Activated T-cell treated with anti-CD3 and anti-CD28 coated beads, Interleukin-2, amount 50 U/mL, for 1 hour (primary cell): ENCODE measurements at places on chromosomes 1 and 21.
A peak's percentile ranks its signal among the peaks of the same experiment; 100 is the strongest.

DNA sequence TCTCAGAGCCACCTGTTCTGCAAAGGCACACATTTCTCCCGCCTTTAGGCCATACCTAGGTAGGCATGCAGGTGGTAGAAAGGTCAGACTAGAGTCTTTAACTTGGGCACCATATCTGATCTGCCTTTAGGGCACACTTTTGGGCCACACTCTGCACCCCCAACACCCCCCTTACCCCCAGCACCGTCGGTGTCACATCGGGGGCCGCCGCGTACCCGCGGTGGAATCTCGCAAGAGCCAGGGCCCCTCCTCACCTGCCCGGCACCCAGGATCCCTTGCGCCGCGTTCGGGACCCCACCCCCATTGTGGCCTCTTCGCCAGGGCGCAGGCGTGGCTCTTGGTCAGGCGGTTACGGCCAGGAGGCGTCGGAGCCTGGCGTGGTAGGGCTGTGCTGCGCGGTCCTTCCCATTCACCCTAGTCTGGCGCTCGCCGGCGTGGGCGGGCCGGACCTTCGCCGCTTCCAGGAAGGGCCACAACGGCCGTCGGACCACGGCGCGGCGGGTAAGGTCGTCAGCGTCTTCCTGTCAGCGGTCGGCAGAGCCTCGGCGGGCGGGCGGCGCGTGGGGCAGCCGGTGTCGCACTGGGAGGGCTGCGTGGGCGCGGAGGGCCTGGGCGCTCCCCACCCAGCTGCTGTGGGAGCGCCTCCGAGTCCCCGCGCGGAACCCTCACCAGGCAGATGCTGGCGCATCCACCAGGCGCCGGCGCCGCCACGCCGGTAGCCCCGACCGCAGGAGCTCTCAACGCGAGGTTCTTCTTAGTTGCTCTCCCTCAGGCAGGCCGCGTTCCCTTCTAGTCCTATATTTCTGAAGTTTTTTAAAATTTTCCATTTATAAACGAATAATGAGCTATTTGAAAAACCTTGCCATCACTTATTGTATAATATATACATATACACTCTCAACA is at the start of gene DNAH14:
Gene DNAH14, plus strand, starts transcription at position 341 of the 903 bp plus-strand sequence. CDS start 23,028 bp downstream, outside the sequence.
- no peak for DNase-seq

- DNase-seq: no peak
Observed at GRCh38 chr1:205417870-205418635, 3.8 kb downstream of the LEMD1 start.

DNA sequence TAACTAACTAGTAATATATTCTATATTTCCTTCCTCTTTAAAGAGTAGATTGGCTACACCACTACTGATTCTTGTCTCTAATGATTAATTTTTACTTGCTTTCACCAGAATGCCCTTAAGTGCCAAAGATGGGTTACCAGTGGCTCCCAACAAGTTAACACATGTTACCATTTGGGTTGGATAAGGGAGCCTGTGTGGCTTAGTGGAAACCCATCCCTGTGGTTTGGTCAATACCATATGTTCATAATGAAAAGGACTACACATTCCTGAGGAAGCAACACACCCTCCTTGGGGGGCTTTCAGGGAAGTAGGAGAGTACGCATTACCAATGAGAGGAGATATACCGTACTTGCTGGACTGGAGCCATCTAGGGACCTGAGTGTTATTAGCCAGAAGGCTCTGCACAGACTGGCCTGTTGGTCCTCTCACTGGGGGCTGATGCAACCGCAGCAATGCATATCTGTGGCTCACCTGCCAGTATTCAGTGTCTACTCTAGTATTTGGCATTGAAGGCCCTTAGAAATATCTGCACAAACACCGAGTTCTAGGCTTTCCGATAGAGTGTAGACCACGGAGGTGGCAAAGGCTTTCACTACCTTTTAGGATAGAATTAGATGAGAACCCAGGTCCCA is 29.3 kb upstream of the PLXNA2 start:
- no peak for DNase-seq

- no peak for DNase-seq
Observed at GRCh38 chr1:116661633-116662032, 5.9 kb downstream of the IGSF3 start.

- no peak for DNase-seq
Observed at GRCh38 chr1:176225479-176225875, 18.4 kb upstream of the COP1 start.

DNA sequence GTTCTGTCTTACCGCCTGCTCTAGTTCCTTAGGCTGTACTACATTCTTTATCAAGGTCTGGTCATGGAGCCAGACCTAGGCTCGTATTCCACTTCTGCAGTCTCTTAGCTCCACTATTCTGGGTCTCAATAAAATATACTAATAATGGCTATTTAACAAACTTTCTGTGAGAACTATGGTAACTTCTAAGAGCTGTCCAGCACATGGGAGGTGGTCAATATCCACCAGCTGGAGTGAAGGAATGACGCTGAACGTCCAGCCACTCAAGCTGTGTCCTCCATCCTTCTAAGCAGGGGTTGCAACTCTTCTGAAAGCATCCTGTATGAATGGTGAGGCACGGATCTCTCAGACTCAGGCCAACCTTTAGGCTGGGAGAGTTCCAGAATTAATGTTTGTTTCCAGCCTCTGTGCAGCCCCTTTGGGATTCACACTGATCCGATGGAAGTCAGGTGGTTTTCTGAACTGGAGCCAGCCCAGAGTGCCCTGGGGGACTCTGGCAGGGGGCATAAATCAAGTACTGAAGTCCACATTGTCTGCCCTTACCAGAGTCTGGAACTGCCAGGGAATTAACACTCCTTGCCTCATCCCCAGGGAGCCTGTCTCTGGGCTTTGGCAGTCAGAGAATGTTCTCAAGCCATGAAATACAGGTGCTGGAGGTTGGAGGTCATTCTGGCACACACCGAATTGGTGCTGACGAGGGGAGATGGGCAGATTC is 57.4 kb downstream of the BRINP2 start:
- no peak for DNase-seq

DNA sequence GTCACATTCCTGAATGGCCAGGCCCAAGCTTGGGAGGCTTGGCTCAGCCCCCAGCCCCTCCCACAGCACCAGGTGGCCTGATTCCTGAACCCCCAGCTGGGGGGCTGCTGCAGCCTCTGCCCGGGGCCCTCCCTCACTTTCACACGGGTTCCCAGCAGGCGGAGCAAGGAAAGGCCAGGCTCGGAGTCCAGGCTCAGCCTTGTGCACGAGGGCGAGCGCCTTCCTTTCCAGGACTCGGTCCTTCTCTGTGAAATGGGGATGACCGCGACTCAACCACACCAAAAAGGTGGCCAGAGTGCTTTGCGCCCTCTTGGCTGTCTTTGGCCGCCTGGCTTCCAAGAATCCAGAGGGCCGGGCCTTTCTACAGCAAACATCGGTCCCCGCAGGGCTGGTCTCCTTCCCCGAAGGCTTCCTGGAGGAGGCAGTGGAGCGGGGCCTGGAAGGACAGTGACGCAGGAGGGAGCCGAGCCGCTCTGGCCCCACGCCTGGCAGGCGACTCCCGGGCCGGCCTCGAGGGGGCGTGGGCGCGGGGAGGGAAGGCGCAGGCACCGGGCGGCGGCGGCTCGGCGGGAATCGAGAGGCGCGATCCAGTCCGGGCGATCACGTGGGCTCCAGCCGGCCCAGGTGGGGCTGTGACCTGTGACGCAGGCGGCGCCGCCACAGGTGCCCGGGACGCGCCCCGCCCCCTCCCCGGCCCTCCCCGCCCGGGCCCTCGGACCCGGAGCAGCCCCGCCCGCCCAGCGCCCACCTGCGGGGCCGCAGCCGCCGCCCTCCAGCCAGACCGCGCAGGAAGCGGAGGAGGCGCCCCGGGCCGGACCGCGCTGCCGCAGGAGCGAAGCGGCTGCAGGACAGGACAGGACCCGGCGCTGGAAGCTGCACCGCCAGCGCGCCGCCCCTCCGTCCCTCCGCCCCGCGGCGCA is at the start of gene ARHGEF16:
Gene ARHGEF16, plus strand, starts transcription at position 775 of the 920 bp plus-strand sequence. CDS start 8,420 bp downstream, outside the sequence.
- DNase-seq: peak; percentile 51

GRCh38 chr1:221888801-221889200 is 146.9 kb upstream of the DUSP10 start:
- DNase-seq: no peak

GRCh38 chr1:98749152-98749756 is 87.7 kb downstream of the SNX7 start:
- DNase-seq: no peak

DNA sequence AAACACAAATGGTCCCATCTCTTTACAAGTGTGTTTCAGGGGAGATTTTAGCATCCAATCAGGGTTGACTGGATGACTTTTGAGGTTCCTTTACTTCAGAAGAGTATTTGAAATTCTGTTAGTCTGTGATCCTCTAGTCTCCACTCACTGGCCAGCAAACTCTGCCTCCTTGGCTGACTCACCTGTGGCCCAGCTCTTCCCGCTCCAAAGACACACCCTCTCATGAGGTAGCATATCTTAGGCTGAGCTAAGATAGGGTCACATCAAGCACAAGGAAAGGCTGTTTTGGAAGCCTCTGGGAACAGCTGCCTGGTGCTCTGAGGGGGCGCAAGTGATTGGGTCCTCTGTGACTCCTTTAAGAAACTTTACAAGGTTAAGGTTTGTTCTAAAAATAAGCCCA is 102.3 kb upstream of the FGGY start:
- DNase-seq: no peak

GRCh38 chr1:227728059-227728891 is 6.8 kb downstream of the JMJD4 start:
- peak; percentile 65 for DNase-seq

- no peak for DNase-seq
Observed at GRCh38 chr1:30290581-30290980, 432.8 kb downstream of the MATN1 start.

- DNase-seq: no peak
Observed at GRCh38 chr1:179939941-179940340, 14.7 kb upstream of the CEP350 start.

GRCh38 chr1:165476776-165477175 is 31.9 kb upstream of the RXRG start:
- no peak for DNase-seq

GRCh38 chr1:165836664-165837482 is 9.5 kb downstream of the UCK2 start:
- no peak for DNase-seq

DNA sequence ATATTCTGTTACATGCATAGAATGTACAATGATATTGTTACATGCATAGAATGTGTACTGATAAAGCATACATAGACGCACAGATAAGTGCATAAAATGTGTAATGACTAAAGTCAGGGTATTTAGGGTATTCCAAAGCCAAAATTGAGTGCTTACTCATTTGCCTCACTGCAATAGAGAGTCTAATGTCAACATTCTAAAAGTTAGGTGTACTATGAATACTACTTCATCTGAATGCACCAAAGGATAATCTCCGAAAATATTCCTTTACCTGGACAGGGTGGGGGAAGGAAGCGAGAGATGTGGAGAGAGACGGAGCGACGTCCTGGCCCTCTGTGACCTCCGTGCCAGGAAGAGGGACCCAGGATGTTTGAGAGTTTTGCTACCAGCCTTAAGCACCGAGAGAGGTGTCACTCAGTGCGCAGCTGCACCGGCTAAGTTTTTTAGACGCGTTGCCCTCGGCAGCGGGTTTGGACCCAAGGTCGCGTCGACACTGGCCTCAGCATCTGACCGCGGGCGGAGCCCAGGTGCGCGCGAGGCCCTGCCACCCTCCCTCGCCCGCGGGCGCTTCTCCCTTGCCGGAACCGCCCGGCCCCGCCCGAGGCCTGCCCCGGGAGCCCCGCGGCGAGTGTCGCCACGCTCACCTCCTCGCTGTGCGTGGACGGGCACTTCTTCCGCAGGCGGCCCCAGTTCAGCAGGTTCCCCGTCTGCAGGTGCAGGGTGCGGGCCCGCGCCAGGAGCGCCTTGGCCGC is 660 bp downstream of the GCLM start:
- peak; percentile 70 for DNase-seq

GRCh38 chr21:33289199-33289819 is 23.1 kb downstream of the IL10RB start:
- DNase-seq: no peak

- DNase-seq: no peak
Observed at GRCh38 chr1:171477804-171478203, 7.5 kb upstream of the PRRC2C start.

DNA sequence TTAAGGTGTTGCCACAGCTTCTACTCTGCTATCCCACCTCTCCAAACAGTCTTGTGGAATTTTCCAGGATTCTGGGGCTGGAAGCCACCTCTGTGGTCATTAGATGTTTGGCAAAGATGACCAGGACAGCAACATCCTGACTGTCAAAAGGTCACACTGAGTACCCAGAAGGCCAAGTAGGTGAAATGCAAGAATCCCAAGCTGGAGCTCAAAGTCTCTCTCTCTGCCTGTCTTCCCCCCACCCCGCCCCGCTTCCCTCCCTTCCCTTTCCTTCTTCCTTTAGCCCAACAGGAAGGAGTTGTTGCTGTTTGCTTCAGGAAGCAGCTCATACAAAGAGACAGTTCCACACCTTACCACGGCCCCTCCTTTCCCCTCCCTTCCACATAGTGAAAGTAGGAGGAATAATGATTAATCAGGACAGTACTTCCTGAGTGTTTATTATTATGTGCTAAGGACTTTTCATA is 75.6 kb upstream of the SLC2A1 start:
- no peak for DNase-seq

DNA sequence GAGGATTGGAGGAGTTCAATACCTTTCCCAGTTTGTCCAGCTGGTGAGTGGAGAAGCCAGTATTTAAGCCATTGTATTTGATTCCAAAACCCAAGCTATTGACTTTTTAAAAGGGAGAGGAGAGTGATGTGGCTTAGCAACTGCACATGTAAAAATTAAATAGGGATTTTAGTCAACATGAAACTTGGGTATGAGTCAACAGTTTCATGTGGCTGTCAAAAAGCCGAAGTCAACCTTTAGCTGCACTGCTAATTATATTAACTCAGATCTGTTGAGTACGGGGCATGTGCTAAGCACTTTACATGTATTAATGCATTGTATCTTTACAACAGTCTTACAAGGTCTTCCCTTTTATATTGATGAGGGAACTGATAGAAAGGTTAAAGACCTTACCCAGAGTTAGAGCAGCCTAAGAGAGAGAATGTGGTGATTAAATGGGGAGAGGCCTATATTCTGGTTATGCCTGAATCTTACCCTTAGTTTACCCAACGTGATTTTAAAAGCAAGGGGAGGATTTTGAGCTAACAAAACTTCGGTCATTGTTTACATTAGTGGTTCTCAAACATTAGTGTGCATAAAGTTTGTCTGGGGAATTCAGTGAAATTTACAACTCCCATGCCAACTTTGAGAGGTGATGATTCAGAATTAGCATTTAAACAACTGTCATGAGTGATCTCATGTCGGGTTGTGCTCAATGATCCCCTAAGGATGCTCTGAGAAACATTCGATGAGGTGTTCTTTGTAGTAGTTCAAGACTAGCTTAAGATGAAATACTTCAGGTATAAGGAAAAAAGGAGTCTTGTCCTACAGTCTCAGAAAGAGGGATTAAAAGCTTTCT is 6.9 kb upstream of the SLC35F3 start:
- DNase-seq: no peak

DNA sequence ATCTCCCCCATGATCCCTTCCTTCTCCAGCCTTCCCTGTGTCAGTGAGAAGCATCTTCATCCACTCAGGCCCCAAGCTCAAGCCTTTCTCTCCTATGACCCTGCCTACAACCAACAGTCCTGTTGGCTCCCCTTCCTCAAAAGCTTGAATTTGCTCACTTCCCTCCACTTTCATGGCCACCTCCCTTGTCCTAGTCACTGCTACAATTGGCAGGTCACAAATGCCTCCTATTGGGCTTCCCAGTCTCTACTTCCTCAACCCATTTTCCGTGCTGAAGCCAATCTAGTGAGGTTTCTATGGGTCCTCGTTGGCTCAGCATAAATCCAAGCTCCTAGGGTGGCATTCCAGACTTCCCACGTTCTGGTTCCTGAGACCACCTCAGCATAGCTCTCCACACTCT is 40.2 kb upstream of the SLC6A9 start:
- DNase-seq: no peak

GRCh38 chr1:151944857-151945575 is 35.7 kb upstream of the THEM4 start:
- DNase-seq: no peak
